Endothelial cell of umbilical vein (primary cell): ENCODE measurements at places on chromosomes 1 and 21.

DNA sequence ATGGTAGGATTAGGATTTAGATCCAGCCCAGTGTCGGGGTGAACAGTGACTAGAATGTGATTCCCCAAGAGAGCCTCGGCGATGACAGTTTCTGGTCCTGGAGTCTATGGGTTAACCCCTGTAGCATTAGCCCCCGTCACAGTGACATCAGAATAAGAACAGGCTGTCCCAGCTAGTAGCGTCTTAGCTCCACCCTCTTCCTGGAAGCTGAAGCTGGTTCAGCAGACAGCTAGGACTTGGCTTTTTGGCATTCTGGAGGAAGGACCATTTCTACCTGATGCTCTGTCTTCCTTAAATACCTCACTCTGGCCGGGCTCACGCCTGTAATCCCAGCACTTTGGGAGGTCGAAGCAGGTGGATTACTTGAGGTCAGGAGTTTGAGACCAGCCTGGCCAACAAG is 5.0 kb downstream of the NDUFS2 start:
- no peak for DNase-seq

DNA sequence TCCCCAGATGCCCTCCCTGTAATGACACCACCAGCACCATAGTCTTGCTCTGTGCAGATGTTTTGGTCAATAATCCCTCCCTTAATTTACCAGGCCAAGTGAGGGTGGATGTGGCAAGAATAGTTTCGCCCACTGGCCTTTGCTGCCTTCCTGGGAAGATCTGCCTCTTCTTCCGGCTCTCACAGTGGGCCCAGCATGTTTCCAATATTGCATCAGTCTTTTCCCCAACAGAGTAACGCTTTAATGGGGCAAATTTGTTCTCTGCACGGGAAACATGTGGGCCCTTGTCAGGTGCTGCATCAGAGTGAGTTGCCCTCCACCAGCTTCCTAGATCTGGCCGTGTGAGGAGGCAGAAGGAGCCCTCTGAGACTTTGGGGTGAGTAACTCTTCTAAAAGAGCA is 12.0 kb upstream of the ALX3 start:
- no peak for DNase-seq

DNA sequence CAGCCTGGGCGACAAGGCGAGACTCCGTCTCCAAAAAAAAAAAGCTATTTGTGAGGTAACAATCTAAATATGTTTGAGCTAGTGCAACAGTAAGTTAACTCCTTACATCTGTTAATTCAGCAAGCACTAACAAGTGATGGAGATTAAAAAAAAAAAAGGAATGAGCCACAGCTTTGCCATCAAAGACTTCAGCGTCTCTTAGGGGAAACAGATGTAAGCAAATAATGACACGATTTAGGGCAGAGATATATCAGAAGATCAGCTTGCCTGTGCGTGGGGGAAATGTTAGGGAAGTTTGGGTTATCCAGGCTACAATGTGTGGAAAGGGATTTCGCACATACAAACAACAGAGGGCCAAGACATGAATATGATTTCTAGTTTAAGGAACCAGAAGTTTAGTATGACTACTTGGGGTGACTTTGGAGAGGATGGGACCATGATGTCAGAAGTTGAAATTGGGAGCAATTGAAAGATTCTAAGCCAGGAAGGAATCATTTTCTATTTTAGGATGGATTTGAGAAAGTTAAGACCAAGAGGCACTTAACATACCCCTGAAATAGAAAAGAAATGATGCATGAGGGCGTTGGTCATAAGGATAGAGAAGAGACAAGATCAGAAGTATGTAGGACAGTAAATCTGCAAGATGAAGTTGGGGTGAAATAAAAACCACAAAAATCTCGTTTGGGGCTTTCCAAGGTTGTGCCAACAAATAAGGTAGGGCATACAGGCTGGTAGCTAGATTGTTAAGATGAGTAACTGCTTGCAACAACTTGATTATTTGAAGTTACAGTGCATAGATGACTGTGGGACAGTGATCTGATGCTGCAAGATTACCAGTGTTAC is 2.4 kb upstream of the BRWD1 start:
- no peak for DNase-seq

- peak; percentile 85 for DNase-seq
Measured at GRCh38 chr21:36478207-36478701, 1.7 kb downstream of the CLDN14 start.

DNA sequence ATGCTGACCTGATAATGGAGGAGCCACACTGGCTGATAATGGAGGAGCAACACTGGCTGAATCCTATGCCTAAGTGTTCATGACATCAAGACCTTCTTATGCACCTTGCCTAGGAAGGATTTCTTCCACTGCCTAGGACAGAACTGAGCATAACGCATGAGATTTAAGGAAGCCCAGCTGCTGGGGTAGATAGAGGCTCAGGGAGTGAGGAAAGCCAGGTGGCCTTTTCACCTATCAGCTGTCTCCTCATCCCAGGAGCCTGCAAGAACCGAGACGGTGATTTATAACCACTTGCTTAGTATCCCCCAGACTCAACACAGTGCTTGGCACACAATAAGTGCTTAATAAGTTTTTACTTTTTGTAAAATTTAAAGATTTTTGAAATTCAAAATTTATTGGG is 7.4 kb upstream of the CTBS start:
- no peak for DNase-seq

DNA sequence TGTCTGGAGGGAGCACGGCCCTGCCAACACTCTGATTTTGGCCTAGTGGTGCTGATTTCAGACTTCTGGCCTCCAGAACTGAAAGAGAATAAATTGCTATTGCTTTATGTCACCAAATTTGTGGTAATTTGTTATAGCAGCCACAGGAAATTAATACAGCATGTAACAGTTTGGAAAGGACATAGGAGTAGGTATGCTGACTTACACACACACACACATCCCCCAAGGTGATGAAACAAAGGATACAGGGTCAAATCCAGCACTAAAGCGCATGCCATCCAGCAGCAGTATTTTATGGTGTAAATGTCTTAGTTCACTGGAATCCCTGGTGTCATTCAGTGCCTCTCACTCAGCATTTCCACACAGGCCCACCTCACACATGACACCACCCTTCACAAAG is 72.2 kb upstream of the MAN1A2 start:
- DNase-seq = no peak

DNA sequence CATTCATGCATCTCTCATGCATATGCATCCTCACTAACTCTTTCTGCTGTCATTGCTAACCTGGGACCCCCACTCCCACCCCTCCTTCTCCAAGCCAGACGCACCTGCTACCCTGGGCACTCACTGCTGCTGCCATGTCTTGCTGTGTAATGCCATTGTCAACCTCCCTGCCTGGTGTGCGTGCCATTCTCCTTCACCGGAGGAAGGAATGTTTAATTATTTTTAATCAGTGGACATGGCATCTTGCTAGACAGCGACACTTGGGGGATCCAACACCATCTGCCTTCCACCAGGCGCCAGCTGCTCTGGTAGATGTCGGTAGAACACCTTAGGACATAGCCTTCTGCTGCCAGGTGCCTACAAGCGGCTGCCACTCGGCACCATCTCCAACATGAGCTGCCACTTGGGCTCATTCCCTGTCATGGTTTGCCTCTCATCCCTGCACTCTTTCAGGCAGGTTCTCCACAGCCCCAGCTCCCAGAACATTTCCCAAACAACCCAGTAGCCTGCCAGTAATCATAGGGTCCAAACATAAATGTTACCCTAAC is 306.9 kb downstream of the TTLL7 start:
- DNase-seq = no peak

- DNase-seq = no peak
Measured at GRCh38 chr1:44575396-44575795, 98.9 kb downstream of the TMEM53 start.

DNA sequence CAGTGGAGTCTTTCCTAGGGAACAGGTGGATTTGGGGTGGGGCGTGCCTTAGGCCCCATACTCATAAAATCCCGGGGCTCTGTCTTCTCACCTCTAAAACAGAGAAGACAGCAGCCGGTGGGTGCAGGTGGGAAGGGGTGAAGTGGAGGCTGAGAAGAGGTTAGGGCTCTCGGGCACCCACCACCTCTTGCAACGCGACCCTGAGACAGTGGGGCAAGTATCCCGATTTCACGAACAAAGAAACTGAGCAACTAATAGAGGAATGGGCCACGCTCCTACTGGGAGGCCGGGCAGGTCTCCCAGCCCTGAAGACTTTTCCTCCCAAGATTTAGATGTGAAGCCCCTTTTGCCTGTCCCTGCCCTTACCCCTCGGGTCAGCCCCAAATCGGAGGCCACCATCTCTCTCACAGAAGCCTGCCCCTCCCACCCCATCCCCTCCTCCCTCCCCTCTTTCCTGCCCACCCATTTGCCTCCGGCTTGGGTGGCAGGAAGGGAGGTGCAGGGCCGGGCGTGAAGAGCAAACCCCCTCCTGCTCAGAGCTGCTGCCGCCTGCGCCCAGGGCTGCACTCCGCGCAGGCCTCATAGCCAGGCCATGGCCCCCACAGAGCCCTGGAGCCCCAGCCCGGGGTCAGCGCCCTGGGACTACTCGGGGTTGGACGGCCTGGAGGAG is at the start of gene GPR25:
GPR25 (plus strand) TSS at position 536 of the 670 bp plus-strand sequence; CDS start at position 593, 57 bp downstream.
- no peak for DNase-seq

- DNase-seq = no peak
Measured at GRCh38 chr1:226692051-226692792, 46.9 kb downstream of the ITPKB start.

- no peak for DNase-seq
Measured at GRCh38 chr1:199877526-199878384, 149.8 kb upstream of the NR5A2 start.

GRCh38 chr1:159071970-159072582 is 4.5 kb downstream of the AIM2 start:
- peak; percentile 66 for DNase-seq

GRCh38 chr1:27891196-27891889 is 19.0 kb downstream of the THEMIS2 start:
- DNase-seq = no peak

- no peak for DNase-seq
Measured at GRCh38 chr1:186139701-186140100, 235.4 kb downstream of the TPR start.

- DNase-seq = no peak
Measured at GRCh38 chr21:25578056-25578961, 29.0 kb downstream of the MRPL39 start.

GRCh38 chr1:112793631-112794565 is 78.8 kb upstream of the PPM1J start:
- no peak for DNase-seq

GRCh38 chr1:149845416-149845815 is 54.0 kb upstream of the BOLA1 start:
- DNase-seq = no peak

DNA sequence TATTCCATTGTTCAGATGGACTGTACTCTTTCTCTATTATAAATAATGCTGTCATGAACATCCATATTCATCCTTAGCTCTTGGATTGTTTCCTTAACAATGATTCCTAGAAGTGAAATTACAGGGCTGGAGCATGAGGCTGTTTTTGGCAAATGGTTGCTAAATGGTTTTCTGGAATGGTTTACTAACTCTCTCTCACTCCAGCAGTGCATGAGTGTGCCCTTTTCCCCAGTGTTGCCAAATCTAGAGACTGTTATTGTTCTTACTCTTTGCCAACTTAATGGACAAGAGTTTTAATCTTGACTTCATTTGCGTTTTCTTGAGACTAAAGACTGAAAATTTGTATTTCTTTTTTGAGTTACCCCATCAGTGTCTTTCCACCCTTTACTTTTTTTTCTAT is 113.0 kb downstream of the PAPPA2 start:
- DNase-seq = no peak

GRCh38 chr1:88063605-88064004 is 620.5 kb upstream of the PKN2 start:
- peak; percentile 15 for DNase-seq

DNA sequence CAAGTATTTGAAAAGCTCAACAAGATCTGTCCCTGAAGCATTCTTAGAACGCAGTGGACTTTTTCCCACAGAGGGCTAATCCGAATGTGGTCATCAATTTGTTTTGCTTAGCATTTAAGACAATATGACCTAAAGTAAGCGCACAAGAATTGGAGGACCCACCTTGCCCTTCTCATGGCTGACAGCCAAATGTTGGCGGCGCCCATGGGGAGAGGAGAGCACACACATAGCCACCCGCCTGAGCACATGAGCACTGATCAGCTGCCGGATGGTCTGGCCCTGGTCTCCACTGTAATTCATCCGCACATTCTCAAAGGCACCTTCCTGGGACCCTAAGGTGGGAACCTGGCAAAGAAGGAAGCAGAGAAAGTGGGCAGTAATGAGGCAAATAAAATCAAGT is 52.4 kb downstream of the UBR4 start:
- DNase-seq = peak; percentile 30

- peak; percentile 67 for DNase-seq
Measured at GRCh38 chr1:234315091-234315541, 58.1 kb upstream of the COA6 start.

DNA sequence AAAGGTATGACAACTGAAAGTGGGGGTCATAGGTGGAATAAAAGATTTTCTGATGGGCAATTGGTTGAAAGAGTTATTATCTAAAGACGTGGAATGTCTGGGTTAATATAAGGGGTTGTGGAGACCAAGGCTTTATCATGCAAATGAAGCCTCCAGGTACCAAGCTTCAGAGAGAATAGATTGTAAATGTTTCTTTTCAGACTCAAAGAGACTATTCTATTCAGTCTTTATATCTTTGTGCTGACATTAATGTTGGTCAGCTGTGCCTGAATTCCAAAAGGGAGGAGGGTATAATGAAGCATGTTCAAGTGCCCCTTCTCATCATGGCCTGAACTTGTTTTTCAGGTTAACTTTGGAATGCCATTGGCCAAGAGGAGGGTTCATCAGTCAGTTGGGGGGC is 145.3 kb downstream of the SETD4 start:
- DNase-seq = no peak

DNA sequence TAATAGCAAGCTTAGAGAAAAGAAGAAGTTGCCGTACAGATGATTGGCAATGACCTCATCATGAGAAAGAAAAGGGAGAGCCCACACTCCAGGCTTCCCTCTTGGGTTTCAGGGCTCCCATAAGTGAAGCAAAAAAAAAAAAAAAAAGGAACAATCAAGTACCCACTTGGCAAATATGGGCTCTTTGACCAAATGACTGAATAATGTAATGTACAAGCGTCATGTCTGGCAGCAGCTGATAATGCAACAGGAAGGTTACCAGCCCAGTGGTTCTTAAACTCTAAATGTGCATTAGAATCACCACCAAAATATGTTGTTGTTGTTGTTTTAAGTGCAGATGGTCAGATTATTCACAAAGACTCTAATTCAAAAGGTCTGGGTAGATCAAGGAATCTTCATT is 13.5 kb downstream of the TNFSF4 start:
- DNase-seq = peak; percentile 83

- DNase-seq = no peak
Measured at GRCh38 chr1:42979896-42980800, 21.5 kb upstream of the SLC2A1 start.

GRCh38 chr1:28537457-28538199 is 15.3 kb upstream of the TRNAU1AP start:
- DNase-seq = no peak

- peak; percentile 28 for DNase-seq
Measured at GRCh38 chr1:17212487-17213121, 7.7 kb downstream of the PADI1 start.

- no peak for DNase-seq
Measured at GRCh38 chr1:3987669-3988235, 87.7 kb upstream of the C1orf174 start.

DNA sequence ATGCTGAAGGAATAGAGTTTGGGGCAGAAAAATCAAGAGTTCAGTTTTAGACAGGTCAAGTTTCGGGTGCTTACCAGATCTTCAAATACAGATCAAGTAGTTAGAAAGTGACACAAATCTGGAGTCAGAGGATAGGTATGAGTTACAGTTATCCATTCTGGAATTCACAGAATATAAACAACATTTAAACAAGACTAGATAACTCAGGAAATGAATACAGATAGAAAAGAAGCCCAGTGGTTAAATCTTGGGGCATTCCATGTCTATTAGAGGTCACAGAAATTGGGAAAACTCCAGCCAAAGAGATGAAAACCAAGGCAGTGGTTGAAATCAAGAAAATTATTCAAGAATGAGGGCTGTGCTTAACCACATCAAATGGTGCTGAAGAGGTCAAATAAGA is 187.0 kb upstream of the HP1BP3 start:
- DNase-seq = no peak
